Psoas muscle (tissue), 8 donors: ENCODE measurements at places on chromosomes 4 and X. TPM values are rescaled to one million over a fixed set of nuclear protein-coding genes. Genes with fewer than 3 reads are reported as not detected.

POF1B gene
- 0.04 TPM for polyA plus RNA-seq

TMPRSS11F gene
- not detected for polyA plus RNA-seq

SLC38A5 gene
- polyA plus RNA-seq = 0.61 TPM

TMPRSS11B gene
- polyA plus RNA-seq = 0.03 TPM

CENPU gene
- polyA plus RNA-seq = 2.0 TPM

CLNK gene
- polyA plus RNA-seq = not detected

DKK2 gene
- 0.32 TPM for polyA plus RNA-seq
